ENCODE measurements at places on chromosomes 1 and 21.

DNA sequence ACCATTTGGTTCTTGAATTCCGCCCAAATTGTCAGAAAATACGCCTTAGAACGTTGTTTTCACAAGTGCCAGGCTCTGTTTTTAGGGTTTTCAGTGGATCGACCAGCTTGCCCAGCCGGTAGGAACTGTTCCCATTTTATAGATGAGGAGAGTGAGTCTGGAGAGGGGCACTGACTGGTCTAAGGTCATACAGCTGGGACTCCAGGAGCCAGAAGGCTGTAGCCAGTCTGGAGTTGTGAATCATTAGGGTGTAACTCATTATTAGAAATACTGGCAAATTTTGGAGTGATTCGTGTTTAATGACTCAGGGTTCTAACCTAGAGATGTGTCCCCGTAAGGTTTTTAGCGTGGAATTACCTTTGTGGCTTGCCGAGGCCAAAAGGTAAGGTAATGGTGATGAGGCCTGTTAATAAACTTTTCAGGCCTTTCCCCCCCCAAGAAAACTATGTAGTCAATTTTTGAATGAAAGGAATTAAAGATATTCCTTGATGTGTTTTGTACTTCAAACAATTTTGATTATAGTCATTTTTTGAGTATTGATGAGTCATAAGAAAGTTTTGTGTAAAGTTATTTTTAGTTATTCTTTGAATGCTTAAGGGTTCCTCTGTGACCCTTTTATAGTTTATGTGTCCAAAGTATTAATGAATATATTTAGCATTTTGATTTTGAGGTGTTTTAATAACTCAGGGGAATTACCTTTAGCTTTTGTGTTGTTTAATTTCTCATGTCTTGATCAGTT lies 2.1 kb downstream of the DYRK1A start:
- DNase-seq: peak; percentile 82

DNA sequence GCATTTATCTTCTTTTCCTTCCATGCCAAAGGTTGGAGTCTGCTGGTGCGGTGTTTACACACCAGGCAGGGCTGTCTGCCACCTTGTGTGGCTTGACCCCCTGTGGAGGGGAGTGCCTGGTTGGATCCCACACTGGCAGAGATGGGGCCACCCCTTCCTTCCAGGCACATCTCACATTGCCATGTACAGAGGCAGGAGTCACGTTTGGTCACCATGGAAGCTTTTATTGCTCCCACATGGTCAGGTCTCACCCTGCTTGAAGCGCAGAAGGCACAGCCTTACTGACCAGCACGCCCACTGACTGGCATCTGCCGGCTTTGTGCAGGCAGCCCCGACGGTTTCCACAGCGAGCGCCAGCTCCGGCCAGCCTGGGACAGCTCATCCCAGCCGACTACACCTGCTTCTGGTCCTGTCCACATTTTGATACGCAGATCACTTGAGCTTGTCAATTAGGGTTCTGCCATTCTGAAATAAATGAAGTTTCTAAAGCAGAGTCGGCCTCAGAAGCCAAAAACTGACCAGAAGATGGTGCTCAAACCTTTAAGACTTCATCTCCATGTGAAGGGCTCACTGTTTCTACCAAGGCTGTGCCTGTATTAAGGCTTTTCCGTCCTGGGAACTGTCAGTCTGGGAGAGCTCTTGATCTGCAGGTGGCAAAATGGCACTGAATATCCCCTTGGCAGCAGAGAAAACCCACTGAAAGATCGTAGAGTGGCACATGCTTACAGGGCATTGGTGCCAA lies 35.6 kb upstream of the EPHA8 start:
- no peak for DNase-seq

- DNase-seq: peak; percentile 35
These were observed 50.2 kb upstream of the ROR1 start for GRCh38 chr1:63723602-63724001.

DNA sequence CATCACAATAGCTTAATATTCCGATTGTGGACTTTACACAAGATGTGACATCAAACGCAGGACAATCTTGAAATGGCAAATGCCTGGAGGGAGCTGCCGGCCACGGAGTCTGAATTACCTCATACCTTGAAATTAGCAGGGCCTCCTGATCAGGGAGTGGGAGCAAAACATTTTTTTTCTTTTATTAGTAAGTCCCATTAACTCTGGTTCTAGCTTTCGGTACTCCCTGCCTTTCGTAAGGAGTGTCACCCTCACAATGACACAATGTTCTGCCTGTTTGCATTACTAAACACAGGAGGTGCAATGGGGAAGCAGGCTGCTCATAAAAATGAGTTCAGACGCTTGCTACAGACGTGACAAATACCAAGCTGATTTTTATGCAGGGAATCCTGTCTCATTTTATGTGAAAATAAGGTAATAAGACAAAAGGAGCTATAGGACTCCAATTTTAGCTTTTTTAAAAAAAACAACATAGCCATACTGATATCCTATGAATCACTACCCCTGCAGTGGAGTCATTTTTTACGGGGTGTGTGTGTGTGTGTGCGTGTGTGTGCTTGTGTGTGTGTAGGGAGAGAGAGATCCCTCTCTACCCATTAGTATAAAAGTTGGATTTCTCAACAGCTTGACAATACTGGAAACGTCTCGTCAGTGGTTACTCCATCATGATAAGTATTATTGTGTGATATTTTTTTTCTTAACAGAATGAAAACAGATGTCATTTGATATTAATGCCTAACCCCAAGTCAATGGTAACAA lies 205.1 kb upstream of the RUNX1 start:
- DNase-seq: peak; percentile 39

DNA sequence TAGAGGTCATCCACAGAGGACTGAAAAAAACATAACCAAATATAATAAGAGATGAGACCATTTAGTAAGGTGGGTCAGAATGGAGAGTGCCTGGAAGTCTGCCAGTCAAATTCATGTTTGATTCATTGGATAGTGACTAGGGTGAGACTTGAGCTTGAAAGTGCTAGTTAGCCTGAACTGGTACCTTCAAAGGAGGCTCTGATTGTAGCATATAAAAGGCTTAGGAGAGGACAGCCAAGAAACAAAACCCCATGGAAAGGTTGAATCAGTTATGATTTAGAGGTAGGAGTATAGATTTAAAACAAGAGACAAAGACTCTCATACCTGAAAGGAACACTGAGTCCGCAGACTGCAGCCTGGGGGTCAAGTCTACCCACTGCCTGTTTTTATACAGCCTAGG lies 44.4 kb upstream of the LRRC8C start:
- no peak for DNase-seq

GRCh38 chr1:216044538-216044937 lies 378.7 kb downstream of the USH2A start:
- no peak for DNase-seq

GRCh38 chr1:248158758-248159157 lies 13.8 kb downstream of the OR2M5 start:
- no peak for DNase-seq

- DNase-seq: no peak
These were observed 10.9 kb downstream of the PCSK9 start for GRCh38 chr1:55050283-55050682.

DNA sequence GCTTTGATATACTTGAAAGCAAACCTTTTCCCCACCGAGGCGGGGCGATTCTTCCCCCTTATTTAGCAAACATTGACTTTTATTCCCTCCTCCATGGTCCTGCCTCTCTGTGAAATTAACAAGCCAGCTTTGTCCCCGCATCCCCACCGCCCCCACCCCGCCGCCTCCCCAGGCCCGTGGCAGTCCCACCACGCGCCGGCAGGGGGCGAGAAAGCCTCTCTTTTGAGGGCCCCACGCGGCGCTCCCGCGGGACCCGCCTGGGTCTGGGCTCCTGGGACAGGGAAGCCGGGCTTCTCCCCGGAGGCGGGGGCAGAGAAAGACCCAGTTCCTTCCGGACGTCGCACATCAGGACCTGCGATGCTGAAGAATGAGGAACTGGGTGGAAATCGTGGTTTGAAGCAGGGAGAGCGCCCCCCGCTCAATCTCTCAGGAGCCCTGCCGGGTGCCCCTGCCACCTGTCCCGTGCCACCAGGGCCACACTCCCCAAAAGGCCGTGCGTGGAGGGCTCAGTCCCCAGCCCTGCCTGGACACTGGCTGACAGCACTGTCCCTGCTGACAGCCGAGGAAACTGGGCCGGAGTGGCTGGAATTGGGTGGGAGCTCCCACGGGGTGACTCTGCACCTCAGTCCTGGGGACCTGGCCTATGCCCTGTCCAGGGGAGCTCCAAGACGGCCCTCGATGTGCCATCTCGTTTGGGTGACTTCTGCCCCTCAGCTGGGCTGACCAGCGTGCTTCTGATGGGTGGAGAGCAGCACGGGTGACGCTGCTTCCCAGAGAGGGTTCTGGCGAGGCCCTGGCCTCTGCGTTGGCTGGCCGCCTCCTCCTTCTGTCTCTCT lies 8.6 kb upstream of the ACTRT2 start:
- peak; percentile 9 for DNase-seq

DNA sequence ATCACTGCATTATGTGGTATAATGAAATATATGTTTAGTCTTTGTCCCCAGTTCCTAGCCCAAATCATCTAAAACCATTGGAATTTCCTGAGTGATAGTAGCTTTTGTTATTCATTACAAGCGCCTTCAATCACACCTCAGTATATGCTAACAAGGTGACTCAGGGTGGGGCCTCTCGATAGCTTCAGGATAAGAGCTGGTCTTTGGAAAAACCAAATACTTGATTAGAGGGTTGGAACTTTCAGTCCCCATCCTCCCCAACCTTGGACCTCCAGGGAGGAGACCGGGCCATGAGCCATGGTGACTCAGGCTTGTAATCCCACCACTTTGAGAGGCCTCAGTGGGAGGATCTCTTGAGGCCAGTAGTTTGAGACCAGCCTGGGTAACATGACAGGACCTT lies 5.1 kb upstream of the BRDT start:
- peak; percentile 11 for DNase-seq

- peak; percentile 73 for DNase-seq
These were observed 13.4 kb downstream of the RAP1GAP start for GRCh38 chr1:21655748-21656147.

DNA sequence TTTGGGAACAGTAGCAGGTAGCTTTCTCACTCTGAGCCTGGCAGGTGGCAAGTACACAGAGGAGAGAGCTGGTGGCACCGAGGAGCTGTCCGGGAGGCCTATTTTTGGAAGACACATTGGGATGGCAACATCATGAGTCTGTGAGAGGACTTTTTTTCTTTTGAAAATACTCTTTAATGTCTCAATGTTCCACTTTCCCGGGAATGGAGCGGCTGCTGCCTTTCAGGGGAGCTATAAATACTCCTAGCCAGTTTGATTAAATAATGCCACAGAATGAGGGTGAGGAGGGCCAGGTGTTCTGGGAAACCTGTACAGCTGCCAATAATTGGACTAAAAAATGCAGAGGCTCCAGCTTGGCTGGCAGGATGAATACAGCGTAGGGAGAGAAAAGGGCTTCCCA lies 93.3 kb upstream of the COG2 start:
- DNase-seq: no peak

DNA sequence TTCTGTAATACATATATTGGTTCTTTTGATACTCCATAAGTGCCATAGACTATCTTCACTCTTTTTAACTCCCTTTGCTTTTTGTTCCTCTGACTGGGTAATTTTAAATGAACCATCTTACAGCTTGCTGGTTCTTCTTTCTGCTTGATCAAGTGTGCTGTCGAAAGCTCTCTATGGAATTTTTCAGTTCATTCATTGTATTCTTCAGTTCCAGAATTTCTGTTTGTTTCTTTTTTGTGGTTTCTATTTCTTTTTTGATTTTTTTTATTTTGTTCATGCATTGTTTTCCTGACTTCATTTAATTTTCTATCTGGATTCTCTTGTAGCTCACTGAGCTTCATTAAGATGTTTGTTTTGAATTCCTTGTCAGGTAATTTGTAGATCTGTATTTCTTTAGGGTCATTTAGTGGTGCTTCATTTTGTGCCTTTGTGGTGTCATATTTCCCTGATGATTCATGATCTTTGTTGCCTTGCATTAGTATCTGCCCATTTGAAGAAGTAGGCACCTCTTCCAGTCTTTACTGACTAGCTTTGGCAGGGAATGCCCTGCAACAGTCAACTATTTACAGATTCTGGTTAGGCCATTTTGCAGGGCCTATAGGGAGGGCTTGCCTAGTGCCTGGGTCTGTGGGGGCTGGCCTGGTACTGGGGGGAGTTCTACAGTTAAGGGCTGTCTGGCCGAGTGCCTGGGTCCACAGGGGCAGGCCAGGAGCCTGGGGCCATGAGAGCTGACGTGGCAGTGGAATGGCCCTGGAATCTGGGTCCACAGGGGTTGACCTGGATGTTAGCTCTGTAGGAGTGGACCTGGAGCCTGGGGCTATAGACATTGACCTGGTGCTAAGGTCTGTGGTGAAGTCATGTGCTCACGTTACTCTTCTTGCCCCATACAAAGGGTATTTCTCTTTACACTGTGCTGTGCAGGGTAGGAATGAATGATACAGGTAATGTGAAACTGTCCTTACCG lies 89.7 kb downstream of the MAGI3 start:
- peak; percentile 25 for DNase-seq

Measured in kidney tubule cell (primary cell).